ENCODE measurements at places on chromosomes 5 and 9.

- DNase-seq = no peak
Measured at GRCh38 chr5:169300468-169301385, at the start of gene SLIT3. TSS of gene SLIT3 (minus strand) at chr5:169301139. CDS start at chr5:169300709, 430 bp downstream.

GRCh38 chr9:76433836-76434235 is 25.1 kb upstream of the GCNT1 start:
- no peak for DNase-seq

DNA sequence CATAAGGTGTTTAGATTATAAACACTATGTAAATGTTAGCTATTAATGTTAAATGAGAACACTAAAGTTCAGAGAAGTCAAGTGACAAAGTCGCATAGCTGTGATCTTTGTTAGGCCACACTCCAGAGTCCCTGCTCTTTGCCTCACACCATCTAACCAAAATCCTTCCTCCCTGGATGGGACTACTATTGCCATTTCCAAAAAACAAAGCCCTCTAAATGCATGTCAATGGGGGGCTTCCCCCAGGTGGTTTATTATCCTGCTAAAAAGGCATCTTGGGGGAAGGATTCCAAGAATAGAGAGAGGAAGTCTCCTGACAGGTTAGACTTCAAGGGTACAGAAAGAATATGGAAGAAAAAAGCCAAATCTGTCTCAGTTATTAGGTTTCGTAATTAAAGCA is 10.4 kb downstream of the NR6A1 start:
- no peak for DNase-seq

DNA sequence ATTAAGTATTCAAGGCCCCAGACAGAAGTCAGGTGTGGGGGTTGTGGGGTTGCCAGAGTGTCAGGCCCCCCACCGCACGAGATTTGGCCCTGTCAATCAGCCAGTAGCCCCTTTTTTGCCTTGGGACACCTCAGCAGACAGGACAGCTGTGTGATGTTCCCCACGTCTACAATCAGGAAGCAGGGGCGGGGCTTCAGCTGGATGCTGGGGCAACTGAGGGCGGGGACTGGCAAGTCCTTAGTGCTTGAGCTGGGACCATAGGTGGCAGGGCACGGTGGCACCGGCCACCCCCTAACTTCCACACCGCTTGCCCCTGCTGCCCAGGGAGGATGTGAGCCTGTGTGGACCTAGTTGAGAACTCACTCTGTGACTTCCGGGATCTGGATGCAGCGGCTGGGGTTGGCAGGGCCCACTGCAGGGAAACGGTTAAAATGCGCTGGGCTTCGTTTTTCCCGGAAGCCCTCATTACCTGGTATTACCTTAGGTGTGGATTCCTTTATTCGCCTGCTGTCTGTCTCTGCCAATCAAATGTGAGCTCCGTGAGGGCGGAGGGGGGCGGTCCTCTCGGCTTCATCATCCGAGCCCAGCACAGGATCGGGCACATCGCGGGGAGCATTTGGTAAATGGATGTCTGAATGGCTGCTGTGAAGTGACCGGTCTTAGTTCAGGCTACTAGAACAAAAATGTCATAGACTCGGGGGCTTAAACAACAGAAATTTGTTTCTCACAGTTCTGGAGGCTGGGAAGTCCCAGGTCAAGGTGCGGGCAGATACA is 7.5 kb upstream of the GTF3C5 start:
- peak; percentile 11 for DNase-seq

- no peak for DNase-seq
Measured at GRCh38 chr9:137986268-137987099, 108.9 kb downstream of the CACNA1B start.

DNA sequence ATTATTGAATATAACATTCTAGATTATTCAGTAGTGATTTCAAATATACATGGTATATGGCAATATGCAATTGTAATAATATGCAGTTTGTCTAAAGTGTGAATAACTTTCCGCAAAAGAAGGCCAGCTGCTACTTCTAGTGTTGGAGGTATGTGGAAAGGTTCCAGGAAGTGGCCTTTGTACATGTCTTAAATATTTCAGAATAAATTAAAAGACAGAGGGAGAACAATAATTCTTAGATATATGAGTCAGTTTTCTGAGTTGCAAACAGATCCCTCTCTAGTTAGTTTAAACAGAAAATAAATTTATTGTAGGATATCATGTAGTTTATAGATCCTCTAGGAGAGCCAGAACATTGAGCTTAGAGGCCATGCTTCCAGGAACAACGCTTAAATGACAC is 210.8 kb upstream of the ELL2 start:
- no peak for DNase-seq

GRCh38 chr9:34568774-34569173 is 20.8 kb downstream of the CNTFR start:
- DNase-seq = no peak

- DNase-seq = no peak
Measured at GRCh38 chr5:7878381-7878873, 9.5 kb downstream of the MTRR start.

DNA sequence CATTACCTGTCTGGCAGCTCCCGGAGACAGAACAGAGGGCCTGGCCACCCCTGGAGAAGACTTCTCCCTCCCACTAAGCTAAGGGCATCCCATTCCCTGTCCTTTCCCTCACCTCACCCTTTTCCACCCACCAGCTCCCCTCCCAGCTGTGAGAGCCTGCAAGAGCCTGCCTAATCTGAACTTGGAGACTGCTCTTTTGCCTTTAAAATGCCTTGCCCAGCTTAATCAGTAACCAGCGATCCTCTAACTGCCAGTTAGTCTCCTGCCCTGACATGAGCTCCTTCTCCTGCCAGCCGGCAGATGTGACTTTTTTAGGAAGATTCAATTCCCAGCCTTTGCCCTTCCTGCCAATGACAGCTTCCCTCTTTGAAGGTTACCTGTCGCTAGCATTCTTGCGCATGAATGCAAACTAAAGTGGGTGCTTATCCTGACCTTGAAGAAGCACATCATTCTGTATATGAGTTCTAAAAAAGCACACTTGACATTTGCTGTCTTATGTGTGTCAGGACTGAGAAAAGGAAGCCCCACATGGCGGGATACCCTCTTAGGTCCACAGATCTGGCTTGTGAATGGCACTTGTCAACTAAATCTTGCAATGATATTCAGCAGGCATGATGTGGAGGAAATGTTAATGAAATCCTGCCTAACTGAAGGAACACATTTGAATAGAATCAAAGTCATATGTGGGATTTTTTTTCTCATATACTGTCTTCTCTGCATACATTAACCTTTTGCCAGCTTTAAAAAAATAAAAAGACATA is 411.2 kb upstream of the SLC30A5 start:
- DNase-seq = no peak

- no peak for DNase-seq
Measured at GRCh38 chr9:138007566-138007917, 130.0 kb downstream of the CACNA1B start.

DNA sequence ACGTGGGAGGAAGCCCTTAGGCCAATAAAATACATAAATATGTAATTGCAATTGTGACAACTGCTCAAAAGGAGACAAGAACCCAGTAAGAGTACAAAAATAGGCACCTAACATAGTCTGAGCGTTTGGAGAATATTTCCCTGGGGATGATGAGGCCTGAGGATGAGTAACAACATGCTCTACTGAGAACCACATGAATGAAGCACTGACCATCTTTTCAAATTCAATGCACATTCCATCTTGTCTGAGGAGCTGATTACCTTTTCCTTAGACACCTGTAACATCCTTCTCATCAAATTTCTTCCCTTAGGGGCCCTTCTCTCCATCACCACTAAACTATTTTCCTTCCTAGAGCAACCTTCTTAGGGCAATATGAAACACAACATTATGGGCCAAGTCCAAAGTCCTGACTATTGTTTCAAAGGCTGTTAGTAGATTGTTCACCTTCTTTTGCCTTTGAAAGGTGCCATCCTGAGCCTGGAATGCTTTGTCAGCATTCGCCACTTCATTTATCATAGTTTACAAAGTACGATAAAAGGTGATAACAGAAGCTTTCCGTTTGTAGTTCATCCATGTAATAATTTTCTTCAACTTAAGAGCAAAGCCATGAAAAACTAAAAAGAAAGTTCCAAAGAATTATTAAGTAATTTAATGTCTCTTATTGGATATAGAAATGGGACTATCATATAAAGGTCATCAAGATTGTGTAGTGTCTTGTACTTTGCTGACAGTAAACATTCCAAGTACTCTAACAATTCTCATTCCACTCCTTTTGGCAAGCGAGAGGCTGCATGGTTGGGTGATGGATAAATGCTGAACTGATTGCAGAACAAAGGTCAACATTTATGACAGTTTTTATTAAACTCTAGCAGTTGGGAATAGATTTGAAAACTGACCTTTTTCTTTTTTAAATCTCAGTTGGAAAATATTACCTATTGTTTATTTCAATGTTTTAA is 471.3 kb downstream of the PDE4D start:
- DNase-seq = no peak

DNA sequence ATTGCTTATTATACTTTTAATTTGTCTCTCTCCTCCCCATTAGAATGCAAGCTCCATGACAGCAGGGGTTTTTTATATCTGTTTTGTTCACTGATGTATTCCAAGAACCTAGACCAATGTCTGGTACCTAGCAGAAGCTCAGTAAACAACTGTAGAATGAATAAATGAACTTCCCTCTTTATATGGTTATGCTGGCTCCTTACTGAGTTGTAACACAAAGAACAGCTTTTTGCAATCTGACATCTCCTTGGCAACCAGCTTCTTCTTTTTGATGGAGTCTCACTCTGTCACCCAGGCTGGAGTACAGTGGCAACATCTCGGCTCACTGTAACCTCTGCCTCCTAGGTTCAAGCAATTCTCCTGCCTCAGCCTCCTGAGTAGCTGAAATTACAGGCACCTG is 13.6 kb downstream of the TRMO start:
- no peak for DNase-seq

DNA sequence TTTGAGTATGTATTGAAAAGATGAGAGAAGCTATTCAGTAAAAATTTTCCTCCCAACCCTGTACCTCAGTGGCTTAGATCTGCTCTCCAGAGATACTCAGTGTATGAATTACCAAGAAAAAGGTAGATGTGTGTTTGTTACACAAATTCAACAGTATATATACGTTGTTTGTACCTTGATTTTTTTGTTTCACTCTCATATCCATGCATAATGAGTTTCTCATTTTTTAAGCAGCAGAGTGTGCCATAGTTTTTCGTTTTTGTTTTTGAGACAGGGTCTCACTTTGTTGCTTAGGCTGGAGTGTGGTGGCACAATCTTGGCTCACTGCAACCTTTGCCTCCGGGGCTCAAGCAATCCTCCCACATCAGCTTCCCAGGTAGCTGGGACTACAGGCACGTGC is 77.7 kb downstream of the RAB24 start:
- DNase-seq = no peak

DNA sequence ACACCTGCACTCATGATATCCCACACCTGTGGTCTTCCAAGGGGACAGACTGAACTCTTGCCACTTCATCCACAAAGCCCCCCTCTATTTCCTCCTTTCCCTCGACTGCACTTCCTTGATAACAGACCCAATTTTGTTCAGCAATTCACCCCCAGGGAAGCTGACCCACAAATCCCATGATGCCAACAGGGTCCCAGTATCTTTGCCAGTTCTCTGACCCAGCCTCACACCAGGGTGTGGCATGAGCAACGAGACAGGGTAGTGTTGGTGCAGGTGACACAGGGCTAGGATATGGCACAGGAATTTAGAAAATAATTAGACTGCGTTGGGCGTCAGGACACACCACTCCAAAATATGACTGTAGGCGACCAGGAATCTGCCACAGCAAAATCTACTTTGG is 30.2 kb upstream of the KCNIP1 start:
- no peak for DNase-seq

DNA sequence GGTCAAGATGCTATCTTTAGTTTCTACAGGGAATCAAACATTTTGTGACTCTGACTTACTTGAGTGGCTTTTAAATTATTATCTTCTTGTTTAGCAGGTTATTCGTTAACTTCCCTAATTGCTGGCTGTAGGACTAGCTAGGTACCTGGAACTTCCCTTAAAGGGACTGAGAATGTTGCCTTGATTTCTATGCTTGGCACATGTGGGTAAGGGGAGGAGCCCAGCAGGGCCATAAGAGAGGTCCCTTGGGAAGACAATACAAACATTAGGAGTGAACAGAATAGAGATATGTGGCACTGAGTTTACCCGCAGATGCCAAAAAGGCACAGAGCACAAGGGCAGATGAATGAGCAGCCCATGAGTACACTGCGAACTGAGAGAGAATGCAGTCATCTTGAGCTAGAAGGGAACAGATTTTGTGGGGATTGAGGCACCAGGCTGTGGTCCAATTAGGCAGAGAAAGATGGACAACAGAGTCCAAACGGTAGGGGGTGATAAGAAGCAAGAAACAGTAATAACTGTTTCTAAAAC is 9.8 kb downstream of the CKMT2 start:
- no peak for DNase-seq

- DNase-seq = no peak
Measured at GRCh38 chr5:54398191-54398590, 57.3 kb upstream of the HSPB3 start.

GRCh38 chr9:135990468-135991429 is 29.6 kb upstream of the UBAC1 start:
- peak; percentile 33 for DNase-seq

GRCh38 chr5:1174122-1174936 is 27.1 kb upstream of the SLC6A19 start:
- peak; percentile 32 for DNase-seq

GRCh38 chr9:18585996-18586395 is 112.0 kb downstream of the ADAMTSL1 start:
- no peak for DNase-seq

DNA sequence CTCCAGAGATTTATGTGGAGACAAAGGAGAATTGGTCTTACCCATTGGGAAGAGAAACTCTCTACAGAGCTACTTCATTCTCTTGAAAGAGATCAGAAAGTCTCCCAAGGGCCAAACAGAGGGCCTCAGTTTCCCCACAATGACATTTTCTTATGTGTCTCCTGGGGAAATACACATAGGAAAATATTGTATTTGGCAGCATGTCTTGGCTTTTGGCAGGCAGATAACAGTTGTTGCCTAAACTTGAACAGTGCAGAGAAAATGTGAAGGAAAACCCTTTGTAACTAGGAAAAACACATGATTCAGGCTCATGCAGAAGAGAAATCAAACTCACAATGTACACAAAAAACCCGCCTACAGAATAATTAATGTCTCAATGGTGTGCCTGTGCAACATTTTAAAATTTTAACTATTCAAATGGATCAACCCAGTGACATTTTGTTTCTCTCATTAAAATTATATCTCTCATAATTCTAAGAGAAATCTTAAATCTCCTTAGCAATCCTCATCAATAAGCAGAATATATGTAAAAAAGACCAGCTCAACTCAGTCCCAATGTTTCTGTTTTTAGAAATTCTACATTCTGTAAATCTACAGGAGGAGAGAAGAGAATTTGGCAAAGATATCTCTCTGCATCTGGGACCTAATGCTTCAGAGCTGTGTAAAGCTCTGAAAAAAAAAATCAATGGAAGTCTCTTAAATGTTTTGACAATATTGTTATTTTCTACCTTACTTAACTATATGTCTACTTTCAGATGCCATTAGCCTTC is 205.1 kb downstream of the ADAMTSL1 start:
- no peak for DNase-seq

Measured in activated naive CD4-positive, alpha-beta T cell (primary cell).